HTR-8/SVneo (cell line): ENCODE measurements at places on chromosomes 12 and 14.

- DNase-seq = no peak
These were observed 76.7 kb downstream of the PITPNM2 start for GRCh38 chr12:123073962-123074801.

DNA sequence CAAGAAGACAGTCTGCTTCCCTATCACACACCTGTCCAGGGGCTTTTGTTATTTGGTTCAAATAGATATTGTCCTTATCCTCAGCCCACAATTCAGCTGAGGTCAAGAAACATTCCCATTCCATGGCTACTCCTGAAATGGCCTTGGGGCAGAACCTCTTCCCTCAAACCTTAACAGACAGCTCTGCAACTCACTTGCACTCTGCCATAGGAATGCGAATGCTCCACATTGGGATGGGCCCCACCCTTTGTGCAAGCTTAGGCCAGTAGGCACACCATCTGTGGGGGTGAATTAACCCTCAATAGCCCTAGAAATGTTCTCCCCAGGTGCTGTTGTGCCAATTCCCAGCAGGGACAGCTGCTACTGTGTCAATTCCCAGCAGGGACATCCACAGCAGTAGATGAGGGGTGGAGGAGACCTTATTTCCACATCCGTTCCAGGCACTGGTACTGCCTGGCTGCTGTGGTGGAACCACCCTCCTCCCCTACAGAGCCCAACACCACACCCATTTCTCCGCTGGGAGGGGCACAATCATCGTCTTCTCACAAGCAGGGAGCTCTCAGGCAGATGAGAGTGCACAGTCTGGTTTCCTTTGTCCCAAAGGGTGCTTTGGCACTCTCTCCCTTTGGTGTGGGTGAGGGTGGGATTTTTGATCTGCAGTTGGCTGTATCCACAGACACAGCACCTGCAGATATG lies 42.3 kb upstream of the GLIPR1 start:
- no peak for DNase-seq

DNA sequence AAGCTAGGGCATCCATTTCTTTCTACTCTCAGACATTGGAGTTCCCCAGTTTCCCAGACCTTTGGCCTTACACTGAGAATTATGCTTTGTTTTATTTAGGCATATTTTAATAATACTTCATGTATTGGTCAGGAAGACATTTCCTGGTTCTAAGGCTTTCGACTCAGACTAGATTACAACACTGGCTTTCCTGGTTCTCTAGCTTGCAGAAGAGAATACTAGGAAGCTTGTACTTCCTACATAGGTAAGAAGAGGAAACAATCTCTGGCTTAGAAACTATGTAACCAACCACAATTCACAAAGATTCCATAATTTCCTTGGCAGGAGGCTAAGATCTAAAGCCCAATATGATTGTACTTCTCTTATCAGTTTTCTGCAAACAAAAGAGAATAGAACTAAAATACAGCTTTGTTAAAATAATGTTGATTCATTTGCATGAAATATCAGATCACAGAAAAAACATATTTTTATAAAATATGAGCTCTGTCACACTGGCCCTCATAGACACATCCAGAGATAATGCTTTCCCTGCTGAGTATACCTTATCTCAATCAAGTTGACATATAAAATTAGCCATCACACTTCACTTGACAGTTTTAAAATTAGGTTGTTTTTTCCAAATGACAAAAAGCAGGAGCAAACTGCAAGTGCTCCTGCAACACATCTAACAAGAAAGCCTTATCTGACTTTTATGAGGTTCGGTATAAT lies 30.5 kb downstream of the CLEC2D start:
- no peak for DNase-seq

- DNase-seq = no peak
These were observed 459.7 kb downstream of the BTG1 start for GRCh38 chr12:91685917-91686316.
